ENCODE measurements at places on chromosomes 2 and 18.

DNA sequence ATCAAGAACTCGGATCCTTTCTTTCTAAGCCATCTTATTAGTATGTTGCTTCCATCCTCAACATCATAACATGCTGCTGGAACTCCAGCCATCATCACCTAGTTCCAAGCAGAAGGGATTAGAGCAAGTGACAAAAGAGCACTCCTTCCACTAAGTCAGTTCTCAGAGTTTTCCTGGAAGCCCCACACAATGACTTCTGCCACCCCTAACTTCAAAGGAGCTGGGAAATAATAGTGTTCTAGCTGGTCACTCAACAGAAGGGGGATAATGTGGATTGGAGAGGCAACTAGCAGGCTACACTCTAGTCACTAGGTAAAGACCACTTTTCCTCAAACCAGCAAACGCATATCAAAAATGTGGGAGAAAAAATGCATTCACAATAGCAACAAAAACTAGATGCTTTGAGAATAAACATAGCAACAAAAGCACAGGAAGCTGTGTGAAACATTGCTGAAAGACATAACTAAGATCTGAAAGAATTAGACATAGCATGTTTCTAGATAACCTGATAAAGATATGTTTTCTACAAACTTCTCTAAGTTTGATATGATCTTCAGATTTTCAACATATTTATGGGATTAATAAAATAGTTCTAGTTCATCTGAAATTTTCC is 39.5 kb downstream of the COX7A2L start:
- DNase-seq, result no peak

DNA sequence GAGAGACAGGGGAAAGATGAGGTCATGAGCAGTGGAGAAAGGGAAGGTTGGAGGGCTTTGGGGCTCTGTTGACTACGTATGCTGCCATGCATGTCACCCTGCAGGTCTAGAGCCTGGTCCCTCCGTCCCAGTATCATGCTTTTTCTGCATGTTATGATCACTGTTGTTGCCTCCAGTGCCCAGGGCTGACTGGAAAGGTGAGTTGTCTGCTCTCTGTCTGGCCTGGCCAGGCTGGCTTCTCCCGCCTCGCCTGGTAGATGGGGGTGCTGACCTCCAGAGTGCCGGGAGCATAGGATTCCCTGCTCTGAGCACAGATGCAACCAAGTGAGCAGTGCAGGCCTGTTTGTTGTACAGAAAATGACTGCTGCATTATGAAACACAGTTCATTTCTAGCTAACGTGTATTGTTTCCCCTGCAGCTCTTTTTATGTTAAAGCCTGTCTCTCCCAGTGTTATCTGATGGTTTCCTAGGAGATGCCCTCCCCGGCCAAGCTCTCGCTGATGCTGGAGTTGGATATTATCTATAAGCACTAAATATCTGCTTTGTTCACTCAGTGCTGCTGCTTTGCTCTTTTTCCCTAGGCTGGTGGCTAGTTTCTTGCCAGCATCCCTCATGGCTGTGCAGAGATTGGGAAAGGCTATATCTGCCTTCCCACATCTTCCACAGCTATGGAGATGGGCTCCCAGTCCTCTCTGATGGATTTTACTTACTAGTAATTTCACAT is 158.2 kb downstream of the TDRD15 start:
- no peak for DNase-seq

DNA sequence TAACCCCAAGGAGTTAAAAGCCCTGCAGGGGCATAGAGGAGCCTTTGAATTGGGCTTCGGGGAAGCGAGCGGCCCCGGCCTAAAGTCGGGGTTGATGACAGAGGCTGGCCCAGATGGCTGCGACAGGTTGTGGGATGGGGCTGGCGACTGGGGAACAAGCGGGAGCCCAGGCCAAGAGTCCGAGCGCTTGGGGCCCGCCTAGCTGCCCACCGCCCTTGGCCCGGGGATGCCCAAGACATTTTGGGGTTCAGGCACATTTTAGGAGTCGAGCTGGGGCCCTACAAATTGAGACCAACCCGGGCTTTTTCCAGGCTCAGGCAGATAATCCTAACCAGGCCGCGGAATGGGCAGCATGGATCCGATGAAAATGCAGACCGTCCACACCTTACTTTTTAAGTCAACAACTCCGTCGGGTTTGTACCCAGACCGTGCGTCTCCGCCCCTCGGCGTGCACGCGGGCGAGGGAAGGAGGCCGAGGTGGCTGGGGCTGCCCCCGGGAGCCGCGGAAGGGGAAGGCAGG is 507 bp downstream of the RTKN start:
- DNase-seq, result no peak

DNA sequence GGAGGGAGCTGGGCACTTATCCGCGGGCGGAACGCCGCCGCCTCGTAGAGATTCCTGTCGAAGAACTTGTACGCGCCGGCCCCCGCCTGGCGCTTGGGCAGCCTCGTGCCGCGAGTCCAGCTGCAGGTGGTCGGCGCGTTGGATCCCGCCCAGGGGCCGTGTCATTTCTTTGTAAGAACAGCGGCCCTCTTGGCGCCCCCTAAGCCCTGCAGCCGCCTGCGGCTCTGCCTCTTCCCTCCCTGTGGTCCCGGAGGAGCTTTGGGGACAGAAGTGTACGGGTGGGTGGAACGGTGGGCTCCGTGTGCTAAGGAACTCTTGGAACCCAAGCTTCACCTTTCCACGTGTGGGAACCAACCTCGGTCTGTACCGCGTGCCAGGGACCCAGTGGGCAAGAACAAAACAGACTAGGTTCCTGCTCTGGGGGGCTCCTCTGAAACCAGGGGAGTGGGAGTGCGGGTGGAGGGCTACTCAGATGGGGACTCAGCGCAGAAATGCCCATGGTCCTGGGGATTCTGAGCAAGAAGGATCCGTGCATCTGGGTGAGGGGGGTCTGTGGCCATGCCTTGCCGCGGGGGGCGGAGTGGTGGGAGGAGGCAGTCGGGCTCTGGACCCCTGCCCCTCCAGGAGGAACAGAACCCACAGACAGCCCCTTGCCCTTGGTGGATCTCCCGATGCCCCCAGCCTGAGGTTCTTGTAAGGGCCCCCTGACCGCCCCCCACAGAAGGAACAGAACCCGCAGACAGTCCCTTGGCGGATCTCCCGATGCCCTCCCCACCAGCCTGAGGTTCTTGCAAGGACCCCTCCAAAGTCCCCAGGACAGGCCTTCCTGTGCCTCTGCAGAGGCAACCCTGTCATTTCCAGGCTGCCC is 1.5 kb downstream of the GPC1 start:
- no peak for DNase-seq

GRCh38 chr2:126890551-126891450 is 7.9 kb upstream of the TEX51 start:
- DNase-seq, result no peak

DNA sequence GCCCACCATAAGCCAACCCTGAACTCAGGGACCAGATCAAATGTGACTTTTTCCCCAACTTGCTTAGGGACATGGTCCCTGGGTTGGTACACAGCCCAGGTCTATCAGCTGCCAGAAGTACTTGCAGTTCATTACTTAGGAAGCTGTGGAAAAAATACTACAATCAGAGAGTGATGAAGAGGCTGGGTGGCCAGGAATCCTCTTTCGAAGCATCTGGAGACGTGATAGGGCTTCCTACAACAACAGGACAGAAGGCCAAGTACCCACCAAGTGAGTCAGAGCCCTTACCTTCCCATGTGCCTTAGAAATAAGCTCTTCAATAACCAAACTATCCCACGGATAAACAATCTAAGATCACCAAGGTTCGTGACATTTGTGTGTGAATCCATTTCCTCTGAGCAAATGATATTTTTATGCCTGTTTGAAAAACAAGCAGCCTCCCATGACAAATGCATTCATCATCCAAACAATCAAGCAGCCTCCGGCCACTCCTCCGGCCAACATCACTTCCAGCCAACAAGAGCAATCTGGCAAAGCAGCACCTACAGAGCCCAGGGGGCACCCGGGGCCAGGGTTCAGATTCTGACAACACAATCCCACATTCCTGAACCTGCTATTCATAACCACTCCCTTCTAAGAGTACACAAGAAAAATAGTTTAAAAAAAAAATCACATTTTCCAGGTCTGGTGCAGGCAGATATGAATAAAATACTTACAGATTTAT is 26.4 kb downstream of the TBC1D8 start:
- no peak for DNase-seq

DNA sequence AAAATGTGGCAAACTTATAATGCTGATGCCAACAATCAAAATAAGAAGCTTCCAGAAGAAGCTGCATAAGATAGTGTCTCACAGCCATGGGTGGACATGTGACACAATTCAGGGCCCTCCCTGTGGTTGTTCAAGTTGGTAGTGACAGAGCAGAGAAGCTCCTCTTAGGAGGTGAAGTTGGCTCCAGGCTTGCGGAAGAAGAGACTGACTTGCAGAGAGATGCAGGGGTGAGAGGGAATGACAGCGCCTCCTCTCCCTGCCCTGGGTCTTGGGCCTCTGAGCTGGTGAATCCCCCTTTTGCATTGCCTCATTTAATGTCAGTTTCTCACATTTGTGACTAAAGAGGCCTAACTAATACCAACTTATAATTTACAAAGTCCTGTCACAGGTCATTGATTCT is 23.0 kb upstream of the RHOB start:
- no peak for DNase-seq

GRCh38 chr2:6637330-6637729 is 228.4 kb downstream of the CMPK2 start:
- no peak for DNase-seq

GRCh38 chr2:144452989-144453336 is 67.0 kb downstream of the ZEB2 start:
- DNase-seq, result no peak

- no peak for DNase-seq
These were observed 65.8 kb downstream of the ANKRD62 start for GRCh38 chr18:12159446-12159845.

DNA sequence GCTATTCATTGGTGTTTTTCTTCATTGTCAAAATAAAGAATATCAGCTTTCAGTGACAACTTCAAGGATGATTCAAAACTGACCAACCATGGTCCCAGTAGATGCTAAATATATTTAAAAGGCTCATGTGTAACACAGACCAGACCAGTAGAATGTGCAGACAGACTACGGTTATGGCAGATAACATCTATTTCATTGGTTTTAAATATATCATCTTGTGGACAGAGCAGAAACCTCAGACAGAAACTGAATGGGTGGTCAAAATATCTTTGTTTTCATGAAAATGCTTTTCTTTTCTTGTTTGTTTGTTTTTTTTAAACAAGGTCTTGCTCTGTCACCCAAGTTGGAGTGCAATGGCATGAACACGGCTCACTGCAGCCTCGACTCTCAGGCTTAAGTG is 107.4 kb upstream of the CREB1 start:
- no peak for DNase-seq

- DNase-seq, result no peak
These were observed 145.4 kb upstream of the RIOK3 start for GRCh38 chr18:23307567-23308295.

GRCh38 chr2:205768815-205769494 is 86.7 kb downstream of the NRP2 start:
- DNase-seq, result no peak

- DNase-seq, result no peak
These were observed 59.2 kb downstream of the DOCK10 start for GRCh38 chr2:224982910-224983711.

GRCh38 chr18:70228536-70228935 is 23.0 kb upstream of the RTTN start:
- no peak for DNase-seq

- DNase-seq, result no peak
These were observed 36.4 kb downstream of the ALPK2 start for GRCh38 chr18:58592223-58593214.

GRCh38 chr2:73969356-73969755 is 15.4 kb upstream of the TET3 start:
- DNase-seq, result no peak

- DNase-seq, result no peak
These were observed 139.9 kb downstream of the TDRD15 start for GRCh38 chr2:21263622-21264021.

DNA sequence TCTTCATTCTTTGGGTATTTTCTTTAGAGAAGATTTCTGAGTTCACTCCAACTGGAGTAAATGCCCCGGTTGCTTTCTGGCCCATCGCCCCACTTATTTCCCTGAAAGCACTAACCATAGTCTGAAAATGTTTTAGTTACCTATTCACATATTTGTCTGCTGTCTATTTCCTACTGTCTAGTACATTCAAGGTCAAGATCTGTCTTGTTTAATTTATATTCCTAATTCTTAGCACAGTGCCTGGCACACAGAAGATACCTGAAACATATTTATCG is 134.4 kb upstream of the KLHL14 start:
- no peak for DNase-seq

- no peak for DNase-seq
These were observed 83.7 kb upstream of the GALNT5 start for GRCh38 chr2:157173740-157174184.

GRCh38 chr2:69939722-69940121 is 21.7 kb downstream of the ASPRV1 start:
- DNase-seq, result no peak

GRCh38 chr2:95047629-95048510 is 22.4 kb downstream of the MAL start:
- DNase-seq, result no peak

Measured in NCI-H1930 (cell line).